ENCODE measurements at places on chromosomes 4 and X. TPM values are rescaled to one million over a fixed set of nuclear protein-coding genes. Genes with fewer than 3 reads are reported as not detected.

Gene FAM53A
- total RNA-seq, result 1.7 TPM

Gene TLR2
- total RNA-seq, result 0.29 TPM

Gene MAGEA8
- total RNA-seq, result not detected

Gene SPP1
- 1.5 TPM for total RNA-seq

Gene PAGE5
- total RNA-seq, result not detected

Gene GABRG1
- not detected for total RNA-seq

Gene LRRC66
- total RNA-seq, result 0.22 TPM

Gene GABRE
- total RNA-seq, result 15.1 TPM

Gene TRMT10A
- total RNA-seq, result 5.7 TPM

Gene NPFFR2
- 6.1 TPM for total RNA-seq

Gene TMEM156
- 3.7 TPM for total RNA-seq

Gene INTU
- total RNA-seq, result 2.6 TPM

Gene CXCL10
- 0.43 TPM for total RNA-seq

Gene HEPH
- total RNA-seq, result 0.22 TPM

Gene PDCL2
- total RNA-seq, result not detected

Gene ADH1B
- total RNA-seq, result not detected

Gene SSX4
- not detected for total RNA-seq

Data from placental pericyte (primary cell).